ENCODE measurements at places on chromosomes 13 and 19.
A peak's percentile ranks its signal among the peaks of the same experiment; 100 is the strongest.

DNA sequence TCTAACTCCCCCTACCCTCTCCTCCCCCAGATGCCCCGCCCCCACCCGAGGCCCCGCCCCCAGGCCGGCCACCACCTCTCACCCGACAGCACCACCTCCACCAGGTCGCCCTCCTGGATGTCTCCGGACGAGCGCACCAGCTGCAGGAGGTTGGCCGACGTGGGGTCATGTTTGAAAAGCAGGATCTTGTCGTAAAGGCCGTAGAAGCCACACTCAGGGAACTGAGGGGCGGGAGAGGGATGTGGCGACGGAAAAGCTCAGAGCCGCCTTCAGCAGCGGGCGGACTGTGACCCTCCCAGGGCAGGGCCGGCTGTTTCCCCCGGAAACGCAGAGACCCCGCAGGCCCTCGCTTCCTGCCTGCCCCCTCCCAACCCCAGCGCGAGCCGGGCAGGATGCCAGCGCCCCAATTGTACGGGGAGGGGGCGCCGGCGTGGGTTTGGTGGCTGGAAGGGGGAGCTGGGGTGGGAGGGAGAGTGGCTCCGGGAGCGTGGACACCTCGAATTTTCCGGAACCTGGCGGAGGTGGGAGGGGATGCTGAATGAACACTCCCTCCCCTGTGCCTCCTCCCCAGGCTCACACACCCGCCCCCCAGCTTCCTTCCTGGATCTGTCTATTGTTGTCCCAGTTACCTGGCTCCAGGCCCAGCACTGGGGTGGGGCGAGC is 3.0 kb downstream of the PRKD2 start:
- DNase-seq = peak; percentile 85

GRCh38 chr13:27918918-27919658 is 712 bp upstream of the PDX1 start:
- DNase-seq = no peak

GRCh38 chr13:59545007-59545406 is 618.7 kb downstream of the DIAPH3 start:
- no peak for DNase-seq

DNA sequence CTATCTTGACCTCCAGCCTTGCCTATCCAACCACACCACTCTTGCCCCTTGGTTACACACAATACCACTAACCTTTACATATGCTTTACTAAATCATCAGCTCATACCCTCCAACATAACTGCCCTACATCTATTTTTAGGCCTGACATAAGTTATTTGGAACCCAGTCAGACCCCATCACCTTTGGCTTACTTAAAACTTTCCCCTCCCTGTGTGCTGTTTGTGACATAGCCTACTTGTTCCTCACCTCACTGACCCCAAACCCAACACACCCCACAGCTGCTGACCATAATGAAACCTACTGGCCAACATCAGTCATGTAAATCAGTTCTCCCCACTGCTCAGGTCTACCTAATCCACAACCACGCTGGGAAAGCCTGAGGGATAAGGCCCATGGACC is 4.9 kb downstream of the ZNF266 start:
- no peak for DNase-seq

DNA sequence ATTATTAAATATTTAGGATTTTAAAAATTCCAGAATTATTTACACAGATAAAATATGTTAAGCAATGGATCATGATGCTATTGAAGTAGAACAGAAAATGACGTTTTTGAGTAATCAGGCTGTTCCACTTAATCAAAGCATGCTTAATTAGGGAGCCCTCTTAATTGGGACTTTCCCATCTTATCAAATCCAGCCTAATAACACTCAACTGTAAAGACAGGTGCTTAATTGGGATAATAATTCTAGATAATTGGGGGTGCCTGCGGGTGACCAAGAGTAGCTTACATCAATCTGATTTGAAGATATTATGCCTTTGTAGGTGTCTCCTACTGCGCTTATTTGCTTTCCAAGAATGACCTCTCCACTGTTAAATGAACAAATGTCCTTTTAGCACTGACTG is 742.2 kb upstream of the SLITRK6 start:
- no peak for DNase-seq

All from LoVo (cell line).